ENCODE measurements at places on chromosomes 7 and 10.

DNA sequence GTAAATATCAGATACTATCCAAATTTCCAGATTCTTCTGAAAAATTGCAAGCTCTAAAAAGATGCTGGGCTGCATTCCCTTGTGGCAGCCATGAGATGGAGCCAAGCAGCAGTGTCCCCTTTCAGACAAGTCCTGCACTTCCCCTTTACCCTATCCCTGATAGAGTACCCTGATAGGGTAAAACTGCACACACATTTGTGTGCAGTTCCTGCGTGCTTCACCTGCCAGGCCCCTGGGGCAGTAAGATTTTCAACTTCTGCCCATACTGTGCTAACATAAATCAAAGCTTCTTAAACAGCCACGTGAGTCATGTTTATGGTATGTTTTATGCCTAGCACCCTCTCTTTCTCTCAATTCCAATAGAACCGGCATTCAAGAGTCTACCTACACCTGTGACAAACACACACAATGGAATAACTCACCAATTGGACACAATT, 52.2 kb downstream of the IFIT5 start:
- DNase-seq = no peak

GRCh38 chr10:11354823-11355222, 256.6 kb downstream of the USP6NL start:
- no peak for DNase-seq

- DNase-seq = no peak
Observed at GRCh38 chr10:97150013-97150595, 35.7 kb downstream of the SLIT1 start.

GRCh38 chr10:121947343-121948330, 19.8 kb upstream of the ATE1 start:
- DNase-seq = no peak

DNA sequence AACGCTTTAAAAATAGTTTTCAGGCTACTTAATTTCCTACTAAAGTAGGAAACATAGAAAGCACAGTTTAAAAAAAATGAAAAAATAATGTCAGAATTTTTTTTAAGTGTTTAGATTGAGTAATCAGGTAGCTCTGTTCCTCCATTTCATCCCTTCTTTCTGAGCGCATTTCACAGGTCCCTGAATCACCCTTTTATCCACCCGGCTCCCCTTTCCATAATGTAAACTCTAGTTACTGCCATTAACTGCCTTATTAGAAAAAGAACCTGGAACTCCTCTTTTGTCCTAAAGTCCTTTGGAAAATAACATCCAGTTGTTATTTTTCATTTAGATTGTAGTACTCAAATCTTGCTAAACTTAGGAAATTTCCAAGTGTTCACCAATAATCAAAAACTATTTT, 5.8 kb downstream of the KCND2 start:
- no peak for DNase-seq

Data from omental fat pad (tissue), 4 donors.